Hippocampal formation (tissue), 2 donors: ENCODE measurements at places on chromosomes 16 and 17.

- no peak for DNase-seq
These were observed 136.6 kb upstream of the CIBAR2 start for GRCh38 chr16:85248857-85249256.

DNA sequence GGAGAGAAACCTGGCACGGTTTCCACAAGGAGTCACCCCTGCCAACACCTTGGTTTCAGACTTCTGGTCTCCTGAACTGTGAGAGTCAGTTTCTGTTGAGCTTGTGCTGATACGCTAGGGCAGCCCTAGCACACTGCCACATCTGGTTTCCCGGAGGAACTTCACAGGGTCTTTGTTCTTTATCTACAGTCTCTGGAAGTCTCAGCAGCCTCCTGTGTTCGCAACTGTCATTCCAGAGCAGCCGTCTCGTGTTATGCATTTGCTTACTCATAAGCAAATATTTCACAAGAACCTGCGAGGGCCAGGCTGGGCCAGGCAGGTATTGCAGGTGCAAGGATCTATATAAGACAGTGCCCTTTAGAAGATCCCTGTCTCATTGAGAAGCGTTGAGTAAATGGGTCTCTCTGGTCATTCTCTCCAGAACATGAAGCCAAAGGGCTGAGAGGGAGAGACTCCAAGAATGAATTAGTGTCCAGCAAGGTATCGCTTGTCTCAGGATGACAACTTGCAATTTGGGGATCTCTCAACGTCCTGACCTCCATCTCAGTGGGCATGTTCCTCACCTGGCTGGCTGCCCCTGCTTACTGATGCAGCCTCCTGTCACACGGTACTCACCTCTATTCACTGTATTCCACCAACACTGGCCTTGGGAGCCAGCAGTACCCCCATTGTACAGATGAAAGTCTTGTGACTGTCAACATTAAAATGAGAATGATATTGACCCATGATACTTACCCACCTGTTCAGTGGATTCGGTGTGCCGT, 141.2 kb downstream of the WWOX start:
- DNase-seq, result no peak

DNA sequence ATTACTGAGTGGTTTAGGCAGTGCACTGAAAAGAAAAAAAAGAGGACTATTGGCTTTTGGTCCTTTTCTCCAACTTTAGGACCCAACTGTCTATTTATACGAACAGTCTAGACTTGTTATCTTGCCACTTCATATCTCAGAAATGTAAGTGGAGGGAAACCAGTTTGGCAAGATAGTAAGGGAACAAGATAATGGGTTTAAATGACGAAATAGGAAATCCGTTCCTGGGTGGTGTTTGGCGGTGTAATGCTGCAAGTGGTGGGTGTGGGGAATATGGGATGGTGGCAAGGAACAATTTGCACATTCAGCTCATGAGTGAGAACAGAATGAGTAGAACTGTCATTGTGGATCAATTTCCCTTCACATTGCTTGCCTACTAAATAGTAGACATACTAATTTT, 44.7 kb downstream of the GRB7 start:
- no peak for DNase-seq

- no peak for DNase-seq
These were observed 9.9 kb upstream of the MVD start for GRCh38 chr16:88672776-88673175.

DNA sequence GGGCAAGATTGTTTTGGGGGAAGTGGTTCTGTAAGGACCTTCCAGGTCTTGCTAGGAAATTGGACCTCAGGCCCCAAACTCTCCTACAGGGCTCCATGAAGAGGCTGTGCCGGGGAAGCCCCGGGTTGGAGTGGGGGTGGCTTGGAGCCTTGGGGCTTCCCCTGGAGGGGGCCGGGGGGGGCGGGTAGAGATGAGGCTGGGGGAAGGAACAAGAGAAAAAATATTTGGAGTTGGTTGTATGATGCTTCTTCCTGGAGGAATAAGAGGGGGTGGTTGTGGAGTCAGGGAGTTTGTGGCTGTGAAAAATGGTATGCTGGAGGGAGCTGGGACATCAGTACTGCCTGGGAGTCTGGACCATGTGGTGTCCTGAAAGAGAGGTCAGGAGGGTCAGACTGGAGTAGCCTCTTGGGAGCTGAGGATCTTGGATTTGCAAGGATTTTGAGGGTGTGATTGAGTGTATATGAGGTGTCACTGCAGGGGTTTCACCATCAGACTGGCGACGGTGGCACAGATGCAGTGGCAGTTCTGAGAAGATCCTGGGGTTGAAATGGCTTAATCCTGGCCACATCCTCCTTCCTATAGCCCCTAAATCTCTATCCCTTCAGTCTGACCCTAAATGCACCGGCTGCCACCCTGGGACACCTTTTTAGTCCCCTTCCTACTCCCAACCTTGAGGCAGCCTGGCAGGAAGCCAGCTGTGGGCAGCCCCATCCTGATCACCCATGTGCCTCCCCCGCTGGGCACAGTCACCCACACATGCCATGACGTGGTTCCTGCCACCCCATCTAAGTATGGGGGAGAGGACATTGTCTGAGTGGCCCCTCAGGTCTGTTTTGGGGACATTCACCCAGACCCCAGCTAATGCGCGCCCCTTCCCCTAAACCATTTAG, 10.9 kb downstream of the RARA start:
- no peak for DNase-seq
